Cardiac muscle cell (in vitro differentiated cells and primary cell): ENCODE measurements at places on chromosomes 1 and 21.
A peak's percentile ranks its signal among the peaks of the same experiment; 100 is the strongest.

DNA sequence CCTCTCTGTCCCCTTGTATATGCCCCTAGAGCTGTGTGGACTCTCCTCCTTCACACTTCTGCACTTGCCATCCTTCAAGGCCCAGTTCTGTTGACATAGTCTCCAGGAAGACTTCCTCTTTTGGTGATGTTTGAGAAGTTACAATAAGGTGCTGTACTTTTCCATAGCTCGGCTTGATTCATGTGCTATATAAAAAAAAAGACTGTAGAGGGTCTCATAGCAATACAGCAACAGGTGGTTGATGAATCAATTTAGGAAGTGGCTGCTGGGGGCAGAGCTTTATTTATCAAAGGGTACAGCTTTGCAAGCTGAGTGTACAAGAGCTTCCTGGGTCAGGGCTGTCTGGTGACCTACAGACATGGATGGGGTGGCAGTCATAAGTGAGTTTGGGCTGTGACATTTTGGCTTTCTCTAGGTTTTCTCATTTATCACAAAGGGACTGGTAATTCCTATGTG, 102.7 kb downstream of the RUNX1 start:
- DNase-seq = no peak

GRCh38 chr1:27413004-27413403, 20.6 kb downstream of the GPR3 start:
- DNase-seq = no peak

GRCh38 chr1:9078015-9078751, 8.7 kb upstream of the SLC2A5 start:
- no peak for DNase-seq

DNA sequence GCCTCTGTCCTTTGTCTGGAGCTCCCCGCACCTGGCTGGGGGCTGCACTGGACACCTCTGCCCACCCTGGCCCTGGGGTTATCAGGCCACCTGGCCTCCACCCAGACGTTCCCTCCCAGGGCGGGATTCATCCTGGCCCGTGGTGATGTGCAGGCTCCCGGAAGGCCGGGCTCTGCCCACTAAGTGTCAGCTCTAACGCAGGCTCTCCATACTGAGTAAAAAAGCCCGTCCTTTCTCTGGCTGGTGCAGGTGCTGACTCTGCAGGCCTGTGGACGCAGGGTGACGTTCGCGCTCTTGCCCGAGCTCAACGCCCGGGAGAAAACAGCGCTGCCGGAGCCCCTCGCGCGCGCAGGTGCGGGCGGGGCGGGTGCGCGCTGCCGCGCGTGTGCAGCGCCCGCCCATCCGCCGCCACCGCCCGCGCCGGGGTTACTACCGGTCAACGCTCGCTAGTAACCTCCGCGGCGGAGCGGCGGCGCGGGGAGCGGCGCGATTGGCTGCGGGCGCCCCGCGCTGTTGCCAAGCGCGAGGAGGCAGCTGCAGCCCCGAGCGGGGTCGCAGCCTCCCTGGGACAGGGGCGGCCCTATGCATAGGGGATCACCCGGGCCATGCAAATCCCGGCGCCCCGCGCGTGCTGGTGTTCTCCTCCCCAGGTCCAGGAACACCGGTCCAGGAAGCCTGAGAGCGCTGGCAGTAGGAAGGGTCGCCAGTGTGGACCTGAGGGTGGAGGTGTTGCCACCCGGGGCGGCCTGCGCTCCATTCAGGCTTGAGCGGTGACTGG, 15.7 kb downstream of the ABCG1 start:
- peak; percentile 87 for DNase-seq

DNA sequence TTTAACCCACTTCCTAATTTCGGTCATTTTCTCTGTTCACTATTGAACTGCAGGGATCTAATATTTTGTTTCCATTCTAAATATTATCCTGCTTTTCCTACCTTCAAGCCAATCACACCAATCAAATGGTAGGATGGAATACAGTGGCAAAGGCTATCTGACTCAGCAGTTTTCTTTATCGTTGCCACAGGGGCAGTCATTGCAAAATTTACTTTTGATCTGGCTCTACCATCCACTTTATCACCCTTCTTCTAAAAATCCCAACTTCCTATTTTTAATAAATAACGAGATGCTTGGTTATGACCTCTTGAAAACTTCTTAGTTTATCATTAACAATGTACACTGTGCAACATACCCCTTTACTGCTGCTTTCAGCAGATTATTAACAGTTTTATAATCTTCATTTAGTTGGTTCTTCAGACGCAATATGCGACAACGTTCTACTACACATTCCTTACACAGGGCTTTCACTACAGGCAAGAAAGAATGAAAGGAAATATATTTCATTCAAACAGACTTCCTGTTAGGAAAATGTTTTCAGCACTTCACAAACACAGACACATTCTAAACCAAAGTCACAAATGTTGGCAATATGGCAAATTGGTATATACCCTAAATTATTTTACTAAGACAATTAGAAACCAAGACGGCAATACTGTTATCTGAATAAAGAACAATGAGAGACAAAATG, 52.3 kb upstream of the RAP1GAP start:
- no peak for DNase-seq

DNA sequence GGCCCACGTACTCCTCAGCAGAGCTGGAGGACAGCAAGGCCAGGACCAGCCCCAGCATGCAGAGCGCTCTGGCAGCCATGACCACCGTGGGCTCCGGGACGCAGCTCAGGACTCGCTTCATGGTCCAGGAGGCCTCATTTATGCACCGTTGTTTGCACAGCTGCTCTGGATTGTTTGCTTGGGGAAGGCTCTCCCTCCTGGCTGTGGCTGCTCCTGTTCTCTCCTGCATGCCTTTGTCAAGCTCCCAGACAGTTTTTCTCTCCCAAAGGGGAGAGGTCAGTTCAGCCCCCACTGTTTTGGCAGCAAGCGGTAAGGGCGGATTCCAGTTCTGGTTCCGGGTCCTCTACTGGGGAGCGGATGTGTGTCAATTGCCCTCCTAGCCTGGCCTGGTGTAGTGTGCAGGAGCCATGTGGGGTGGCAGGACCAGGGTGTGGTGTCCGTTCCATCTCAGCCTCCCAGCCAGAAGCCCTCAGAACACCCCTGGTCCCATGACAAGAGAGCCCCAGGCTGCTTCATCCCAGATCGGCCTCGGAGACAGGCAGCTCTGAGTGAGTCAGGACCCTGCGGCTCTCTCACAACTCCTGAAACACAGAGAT, at the start of gene TFF3:
Gene TFF3 (minus strand): TSS at position 114 of the 596 bp plus-strand sequence. CDS start 35 bp downstream, at position 79.
- DNase-seq = no peak
